SJSA1 (cell line): ENCODE measurements at places on chromosomes 2 and 18.
A peak's percentile ranks its signal among the peaks of the same experiment; 100 is the strongest.

DNA sequence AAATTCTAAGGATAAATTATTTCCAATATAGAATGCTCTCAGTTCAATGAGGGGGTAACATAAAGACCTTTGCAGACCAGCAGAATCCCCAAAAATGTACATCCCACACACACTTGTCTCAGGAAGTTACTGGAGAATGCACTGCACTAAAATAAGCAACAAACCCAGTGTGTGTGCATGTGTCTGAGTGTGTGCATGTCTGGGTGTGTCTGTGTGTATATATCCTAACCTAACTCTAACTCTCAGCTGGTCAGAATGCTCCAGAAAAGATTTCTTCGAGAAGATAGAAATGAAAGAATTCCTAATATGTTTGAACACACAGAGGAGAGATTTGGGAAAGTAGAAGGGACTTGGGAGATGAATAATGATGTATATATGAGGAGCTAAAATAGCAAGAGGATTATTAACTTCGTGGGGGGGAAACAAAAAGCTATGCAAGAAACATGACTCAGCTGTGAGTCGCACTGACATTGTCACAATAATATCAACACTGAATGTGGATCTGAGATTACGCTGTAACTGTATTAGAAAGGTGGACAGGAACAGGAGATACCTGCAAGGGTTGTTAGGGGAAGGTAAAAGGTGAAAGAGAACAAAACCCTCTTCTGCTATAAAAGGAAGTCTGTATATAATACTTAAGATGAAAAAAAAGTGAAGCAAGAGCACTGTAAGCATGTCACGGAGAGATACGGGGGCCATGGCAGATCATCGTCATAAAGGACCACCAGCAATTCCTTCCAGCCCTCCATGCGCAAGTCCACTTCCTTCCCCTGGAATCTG is 11.1 kb downstream of the COLEC12 start:
- H3K27me3 ChIP-seq: no peaks in the 10 kb centered on the region
- H3K4me3 ChIP-seq: no peak overlapping the region
- peak; percentile 97 for DNase-seq
- H3K36me3 ChIP-seq: peaks cover 8% of the 10 kb centered on the region
- H3K27ac ChIP-seq: peak overlapping the region; percentile 97
- peaks cover 92% of the 10 kb centered on the region for H3K4me1 ChIP-seq

DNA sequence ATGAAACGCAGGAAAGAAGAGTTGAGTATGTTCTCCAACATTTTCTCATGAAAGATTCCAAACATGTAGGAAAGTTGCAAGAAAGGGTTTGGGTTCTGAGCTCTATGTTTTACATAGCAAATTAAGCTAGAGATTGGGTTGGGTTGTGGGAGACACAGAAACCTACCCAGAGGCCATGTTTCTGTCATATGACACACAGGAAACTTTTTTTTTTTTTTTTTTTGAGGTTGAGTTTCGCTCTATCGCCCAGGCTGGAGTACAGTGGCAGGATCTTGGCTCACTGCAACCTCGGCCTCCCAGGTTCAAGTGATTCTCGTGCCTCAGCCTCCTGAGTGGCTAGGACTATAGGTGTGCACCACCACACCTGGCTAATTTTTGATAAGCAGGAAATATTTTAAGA is 57.6 kb downstream of the DOCK10 start:
- DNase-seq: no peak
- no peak overlapping the region for H3K4me3 ChIP-seq
- H3K27me3 ChIP-seq: no peaks in the 10 kb centered on the region
- no peak overlapping the region for H3K27ac ChIP-seq
- no peaks in the 10 kb centered on the region for H3K36me3 ChIP-seq

GRCh38 chr18:35051641-35052377 is 10.6 kb downstream of the MAPRE2 start:
- H3K4me3 ChIP-seq: no peak overlapping the region
- peaks cover 9% of the 10 kb centered on the region for H3K4me1 ChIP-seq
- DNase-seq: no peak
- no peaks in the 10 kb centered on the region for H3K27me3 ChIP-seq
- H3K27ac ChIP-seq: no peak overlapping the region

GRCh38 chr2:241811201-241811951 is 2.4 kb downstream of the NEU4 start:
- DNase-seq: no peak
- H3K4me3 ChIP-seq: no peak overlapping the region
- no peak overlapping the region for H3K27ac ChIP-seq
- no peaks in the 10 kb centered on the region for H3K36me3 ChIP-seq

DNA sequence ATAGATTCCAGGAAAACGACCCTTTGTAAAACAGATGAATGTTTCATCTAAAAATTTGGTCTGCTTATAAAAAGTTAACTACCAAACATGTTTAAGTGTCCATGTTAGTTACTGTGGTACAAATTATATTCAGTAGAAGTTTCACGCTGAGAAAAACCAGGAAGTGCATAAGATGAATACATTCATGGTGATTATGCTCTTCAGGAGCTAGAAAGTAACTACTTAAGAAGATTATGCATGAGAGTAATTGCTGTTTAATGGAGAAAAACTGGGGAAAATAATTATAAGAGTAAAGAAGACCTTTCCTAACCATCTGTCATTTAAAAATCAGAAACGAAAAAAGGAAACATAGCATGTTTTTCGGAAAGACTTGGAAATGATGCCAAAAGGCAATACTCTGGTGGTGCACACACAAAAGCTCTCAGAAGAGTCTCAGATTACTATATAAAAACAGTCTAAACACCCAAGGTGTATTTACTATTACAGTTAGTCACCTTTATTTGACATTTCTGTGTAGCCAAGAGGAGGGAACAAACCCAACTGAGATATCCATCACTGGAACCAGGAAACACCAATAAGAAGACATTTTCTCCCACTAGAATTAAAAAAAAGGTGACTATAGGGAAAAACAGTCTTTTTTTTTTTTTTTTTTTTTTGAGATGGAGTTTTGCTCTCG is 38.8 kb upstream of the METTL21A start:
- H3K4me1 ChIP-seq: no peaks in the 10 kb centered on the region
- H3K4me3 ChIP-seq: no peak overlapping the region
- no peak for DNase-seq
- no peak overlapping the region for H3K27ac ChIP-seq
- no peaks in the 10 kb centered on the region for H3K27me3 ChIP-seq
- no peaks in the 10 kb centered on the region for H3K36me3 ChIP-seq
